ENCODE measurements at places on chromosomes 7 and 10.

DNA sequence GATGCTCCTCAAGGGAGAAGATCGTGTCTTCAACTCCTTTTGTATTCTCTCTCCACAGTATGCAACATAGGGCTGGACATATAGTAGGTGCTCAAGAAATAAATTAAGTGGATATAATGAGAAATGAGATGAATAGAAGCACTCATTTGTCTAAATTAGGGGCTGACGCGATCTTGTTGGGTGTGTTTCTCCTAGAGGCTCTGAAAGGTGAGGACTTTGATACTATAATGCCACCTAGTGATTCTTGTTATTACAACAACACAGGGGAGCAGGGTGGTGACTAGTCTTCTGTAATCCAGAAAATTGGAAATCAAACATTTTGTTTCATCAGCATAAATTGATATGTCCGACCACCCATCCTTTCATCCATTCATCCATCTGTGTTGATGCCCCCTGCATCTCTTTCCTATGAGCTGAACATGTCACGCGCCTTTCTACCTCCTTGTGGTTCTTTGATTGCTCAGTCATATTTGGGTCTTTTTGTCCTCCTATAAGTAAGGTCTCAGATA is 3.5 kb upstream of the CFAP58 start:
- DNase-seq: no peak

- DNase-seq: no peak
These were observed 7.7 kb upstream of the ING3 start for GRCh38 chr7:120942861-120943260.

GRCh38 chr7:139092090-139092796 is 17.3 kb downstream of the ZC3HAV1 start:
- DNase-seq: no peak

DNA sequence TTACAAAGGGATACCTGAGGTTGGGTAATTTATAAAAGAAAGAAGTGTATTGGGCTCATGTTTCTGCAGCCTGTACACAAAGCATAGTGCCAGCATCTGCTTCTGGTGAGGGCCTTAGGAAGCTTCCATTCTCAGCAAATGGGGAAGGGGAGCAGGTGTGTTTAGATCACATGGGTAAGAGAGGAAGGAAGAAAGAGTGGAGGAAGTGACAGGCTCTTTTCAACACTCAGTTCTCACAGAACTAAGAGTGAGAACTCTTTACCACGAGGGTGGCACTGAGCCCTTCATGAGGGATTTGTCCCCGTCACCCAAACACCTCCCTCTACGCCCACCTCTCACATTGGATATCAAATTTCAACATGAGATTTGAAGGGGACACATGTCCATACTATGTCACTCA is 506 bp upstream of the FAM170B start:
- no peak for DNase-seq

Measured in occipital lobe (tissue), 3 donors.